ENCODE measurements at places on chromosomes 7 and 10.

DNA sequence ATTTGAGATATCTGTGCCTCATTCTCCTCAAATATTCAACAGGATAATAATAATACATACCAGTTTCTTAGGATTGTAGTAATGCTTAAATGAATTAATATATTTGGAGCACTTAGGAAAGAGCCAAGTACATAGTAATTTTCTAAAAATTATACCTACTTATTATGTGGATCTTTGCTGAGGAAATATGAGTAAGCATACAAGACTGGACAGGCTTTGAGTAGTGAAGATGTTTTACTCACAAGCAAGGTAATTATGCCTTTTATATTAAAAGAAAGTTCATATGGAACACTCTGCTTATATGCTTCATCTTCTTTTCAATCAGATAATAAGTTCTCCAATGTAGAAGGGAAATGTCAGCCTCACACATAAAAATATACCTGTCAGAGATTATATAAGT is 337.5 kb upstream of the KAT6B start:
- DNase-seq, result no peak

DNA sequence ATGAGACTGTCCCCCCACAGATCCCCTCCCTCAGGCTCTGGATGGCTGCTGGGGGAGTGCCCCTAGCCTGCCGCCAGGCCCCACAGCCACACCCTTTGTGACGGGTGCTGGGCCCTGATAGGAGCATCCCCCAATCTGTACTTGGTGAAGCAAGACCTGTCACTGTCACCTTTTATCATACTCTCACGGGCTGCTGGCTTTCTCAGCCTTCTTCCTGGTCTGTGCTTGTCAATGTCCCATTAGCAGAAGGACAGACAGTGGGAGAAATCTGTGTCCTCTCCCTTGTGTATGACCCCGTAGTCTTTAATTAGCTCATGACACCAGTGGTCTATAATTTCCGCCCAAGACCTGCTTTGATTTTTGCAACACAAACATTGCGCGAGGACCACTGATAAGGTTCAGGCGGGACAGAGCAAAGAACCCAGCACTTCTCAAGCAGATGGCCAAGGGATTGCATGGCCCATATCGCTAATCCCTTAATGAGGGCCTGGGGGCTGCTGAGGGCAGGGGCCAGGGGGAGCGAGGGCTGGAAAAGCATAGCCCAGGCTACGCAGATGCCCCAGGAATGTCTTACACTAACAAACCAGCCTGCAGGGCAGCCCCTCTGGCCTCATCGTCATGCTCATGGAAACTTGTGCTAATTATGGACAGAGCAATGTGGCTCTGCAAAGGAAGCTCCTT is 127.8 kb downstream of the PTPN20 start:
- no peak for DNase-seq

DNA sequence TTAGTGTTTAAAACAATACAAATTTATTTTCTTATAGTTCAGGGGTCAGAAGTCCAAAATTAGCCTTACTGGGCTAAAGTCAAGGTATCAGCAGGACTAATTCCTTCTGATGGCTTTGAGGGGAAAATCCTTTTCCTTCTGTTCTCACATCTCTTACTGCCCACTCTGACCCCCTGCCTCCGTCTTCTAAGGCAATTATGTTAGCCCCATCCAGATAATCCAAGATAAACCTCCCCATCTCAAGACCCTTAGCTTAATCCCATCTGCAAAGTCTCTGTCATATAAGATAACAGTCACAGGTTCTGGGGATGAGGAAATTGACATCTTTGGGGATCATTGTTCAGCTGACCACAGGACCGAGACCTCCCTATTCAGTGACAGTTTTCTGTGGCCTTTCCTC is 22.3 kb downstream of the MACROH2A2 start:
- no peak for DNase-seq

DNA sequence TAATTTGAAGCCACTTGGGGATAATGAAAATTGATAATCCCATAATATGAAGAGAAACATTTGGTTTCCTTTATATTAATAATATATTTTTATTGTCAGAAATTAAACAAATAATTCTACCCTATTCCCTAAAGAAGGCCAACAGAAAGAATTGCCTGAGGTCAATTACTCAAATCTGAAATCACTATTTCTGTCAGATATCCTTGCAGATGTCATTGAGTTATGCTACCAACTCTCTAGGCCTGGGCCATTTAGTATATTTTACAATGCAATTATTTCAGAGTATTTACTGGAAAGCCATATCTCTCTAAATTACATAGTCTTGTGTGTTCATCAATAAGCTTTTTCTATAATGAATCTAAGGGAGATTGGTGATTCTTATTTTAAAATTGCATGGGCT is 498.1 kb downstream of the KIF20B start:
- DNase-seq, result no peak

DNA sequence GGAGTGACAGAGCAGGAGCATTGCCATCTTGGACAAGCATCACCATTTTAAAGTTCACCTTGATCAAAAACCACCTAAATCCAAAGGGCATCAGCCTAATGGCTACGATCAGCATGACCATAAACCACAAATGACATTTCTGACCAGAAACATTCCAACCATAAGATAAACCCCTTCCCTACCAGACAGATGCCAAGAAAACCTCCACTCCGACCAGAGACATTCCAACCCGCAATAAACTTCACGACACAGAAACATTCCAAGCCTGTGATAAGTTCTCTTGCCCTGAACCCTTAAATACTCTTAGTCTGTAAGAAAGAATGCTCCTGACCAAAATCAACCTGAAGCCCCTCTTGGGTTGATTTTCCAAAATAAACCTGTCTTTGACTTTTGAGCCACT is 606.9 kb downstream of the POM121L12 start:
- DNase-seq, result no peak

DNA sequence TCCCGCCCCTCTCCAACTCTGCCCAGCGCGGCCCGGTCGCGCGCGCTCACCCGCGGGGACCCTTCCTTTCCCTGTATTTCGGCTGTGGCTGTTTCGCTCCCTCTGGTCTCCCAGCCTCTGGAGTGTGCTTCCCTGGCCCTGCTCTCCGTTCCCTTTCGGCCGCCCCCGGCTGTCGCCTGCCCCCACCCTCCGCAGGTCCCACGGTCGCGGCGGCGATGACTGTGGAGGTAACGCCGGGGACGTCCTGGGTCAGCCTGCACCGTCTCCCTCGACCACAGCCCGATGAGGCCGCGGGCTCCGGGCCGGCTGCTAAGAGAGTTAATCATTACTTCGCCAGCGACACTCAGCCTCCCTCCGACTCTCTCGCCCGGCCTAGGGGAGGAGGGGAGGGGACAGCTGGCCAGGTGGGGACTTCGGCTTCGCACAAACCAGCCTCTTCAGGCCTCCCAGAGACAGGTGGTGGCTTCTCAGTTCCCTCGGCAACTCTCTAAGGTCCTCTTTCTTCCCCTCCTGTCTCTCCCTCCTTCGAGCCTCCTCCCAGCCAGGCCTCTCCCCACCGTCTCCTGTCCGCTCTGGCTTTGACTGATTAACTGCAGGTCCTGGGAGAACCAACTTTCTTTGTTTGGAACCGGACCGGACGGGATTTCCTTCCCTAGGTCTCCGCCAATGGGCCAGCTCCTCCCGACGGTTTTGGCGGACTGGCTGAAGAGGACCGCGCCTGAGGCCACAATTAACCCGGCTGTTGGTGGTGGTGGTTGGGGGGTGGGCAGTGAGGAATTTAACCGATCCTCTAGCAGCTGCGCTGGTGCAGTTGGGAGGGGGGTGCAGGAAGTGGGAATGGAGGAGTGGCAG is 5.6 kb upstream of the PAX2 start:
- no peak for DNase-seq

- peak; percentile 96 for DNase-seq
Observed at GRCh38 chr7:47392241-47392759, 189.6 kb downstream of the TNS3 start.

DNA sequence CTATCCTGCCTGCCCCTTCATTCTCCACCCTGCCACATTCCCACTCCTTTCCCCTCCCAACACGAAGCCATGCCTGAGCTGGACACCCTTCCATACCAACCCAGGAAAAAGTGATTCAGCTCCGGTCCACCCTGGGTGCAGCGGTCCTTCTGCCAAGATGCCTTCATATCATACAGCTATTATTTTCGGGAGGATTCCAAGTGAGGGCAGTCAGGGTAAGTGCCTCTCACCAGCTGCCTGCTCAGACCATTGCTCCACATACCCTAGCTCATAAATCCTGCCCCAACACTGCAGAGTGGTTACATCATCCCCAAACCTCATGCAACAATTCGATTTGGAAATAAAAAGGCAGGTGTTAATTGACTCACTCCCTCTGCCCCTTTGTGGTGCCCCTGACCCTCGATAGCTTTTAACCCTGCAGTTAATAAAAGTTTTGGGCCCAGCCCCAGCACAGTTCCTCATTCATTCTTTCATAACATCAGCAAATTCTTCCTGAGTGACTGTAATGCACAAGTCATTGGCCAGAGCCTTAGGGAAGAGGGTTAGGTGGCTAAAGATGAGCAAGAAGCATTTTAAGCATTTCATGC is 42.6 kb downstream of the ZNF503 start:
- peak; percentile 86 for DNase-seq

GRCh38 chr10:97000487-97001182 is 168.5 kb downstream of the LCOR start:
- DNase-seq, result no peak

DNA sequence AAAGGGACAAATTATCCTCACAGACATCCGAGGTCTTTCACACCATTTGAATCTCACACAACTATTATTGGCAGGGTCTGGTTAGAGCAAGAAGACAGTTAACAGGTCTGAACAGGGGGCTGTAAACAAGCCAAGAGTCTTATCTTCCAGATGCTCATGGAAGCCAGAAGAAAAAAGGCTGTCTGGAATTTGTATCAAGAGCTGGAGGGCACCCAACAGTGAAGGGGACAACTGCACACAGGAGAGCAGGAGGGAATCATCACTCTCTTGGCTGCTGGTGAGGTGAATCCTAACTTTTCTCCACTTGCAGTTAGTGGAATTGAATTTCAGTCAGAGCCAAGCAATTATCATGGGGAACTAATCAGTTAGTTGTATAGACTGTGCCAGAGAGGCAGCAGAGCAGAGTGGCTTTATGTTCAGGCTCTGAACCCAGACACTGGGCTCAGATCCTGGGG is 880.2 kb upstream of the AUTS2 start:
- DNase-seq, result peak; percentile 11

GRCh38 chr10:126397640-126398382 is 9.5 kb upstream of the ADAM12 start:
- DNase-seq, result peak; percentile 98

DNA sequence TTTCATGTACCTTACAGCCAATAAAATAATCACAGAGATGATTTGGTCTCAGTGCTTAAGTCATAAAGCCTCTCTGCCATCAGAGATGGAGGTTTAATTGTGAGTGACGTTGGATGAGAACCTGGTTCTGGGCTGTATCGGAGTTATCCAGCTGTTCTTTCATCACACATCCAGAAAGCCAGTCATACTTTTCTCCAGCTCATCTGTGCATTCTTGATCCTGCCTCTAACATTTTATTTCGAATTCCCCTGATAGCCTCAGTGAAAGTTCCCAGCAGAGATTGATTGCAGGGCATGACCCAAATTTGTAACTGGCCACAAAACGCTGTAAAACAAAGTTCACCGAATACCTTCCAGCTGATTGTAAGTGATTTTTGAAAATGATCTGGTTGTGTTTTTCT is 212.6 kb upstream of the HABP2 start:
- peak; percentile 41 for DNase-seq

DNA sequence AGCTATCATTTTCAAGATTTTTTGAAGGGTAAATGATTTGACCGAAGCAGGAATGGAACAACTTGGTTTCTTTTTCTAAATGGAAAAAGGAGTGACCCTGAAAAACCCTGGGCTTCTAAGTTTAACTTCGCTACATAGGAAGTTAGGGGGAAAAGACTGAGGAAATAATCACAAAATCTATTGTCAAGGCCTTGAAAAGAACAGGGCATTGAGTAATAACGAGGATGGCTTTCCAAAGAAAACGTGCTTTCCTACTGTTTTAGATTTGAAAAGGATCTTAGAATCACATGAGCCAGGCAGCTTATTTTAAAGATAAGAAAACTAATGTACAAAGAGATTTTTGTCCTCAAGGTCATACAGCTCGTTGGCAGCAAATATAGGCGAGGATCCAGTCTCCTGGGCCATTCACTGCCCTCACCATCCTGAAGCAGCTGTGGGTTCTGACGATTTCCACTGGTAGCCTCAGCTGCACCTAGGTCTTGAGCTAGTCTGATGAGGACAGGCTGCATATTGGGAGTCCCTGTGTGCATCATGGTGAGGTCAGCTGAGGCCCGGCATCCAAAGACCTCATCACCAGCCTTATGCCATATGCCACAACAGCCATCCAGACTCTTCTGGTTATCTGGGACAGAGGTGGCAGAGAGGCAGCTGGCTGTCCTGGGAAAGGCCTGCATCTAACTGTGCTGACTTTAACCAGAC is 384.7 kb upstream of the NRP1 start:
- peak; percentile 40 for DNase-seq

DNA sequence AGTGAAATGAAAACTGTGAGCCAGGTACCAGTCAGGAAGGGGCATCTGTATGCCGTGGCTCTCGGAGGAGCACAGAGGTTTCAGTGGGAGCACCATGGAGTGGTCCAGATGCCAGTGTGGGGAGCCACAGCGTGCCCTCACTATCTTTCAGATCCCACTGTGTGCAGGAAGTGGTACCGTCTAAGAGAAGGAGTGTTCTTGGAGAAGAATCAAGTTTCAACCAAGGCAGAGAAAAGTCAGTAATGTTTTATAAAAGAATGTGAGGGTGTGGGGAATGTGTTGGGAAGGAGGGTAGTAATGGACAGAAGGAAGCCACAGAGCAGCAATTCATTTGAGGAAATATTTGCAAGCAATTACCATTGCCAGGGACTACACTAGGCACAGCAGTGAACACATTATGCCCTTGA is 35.6 kb downstream of the PRKAR2B start:
- no peak for DNase-seq

DNA sequence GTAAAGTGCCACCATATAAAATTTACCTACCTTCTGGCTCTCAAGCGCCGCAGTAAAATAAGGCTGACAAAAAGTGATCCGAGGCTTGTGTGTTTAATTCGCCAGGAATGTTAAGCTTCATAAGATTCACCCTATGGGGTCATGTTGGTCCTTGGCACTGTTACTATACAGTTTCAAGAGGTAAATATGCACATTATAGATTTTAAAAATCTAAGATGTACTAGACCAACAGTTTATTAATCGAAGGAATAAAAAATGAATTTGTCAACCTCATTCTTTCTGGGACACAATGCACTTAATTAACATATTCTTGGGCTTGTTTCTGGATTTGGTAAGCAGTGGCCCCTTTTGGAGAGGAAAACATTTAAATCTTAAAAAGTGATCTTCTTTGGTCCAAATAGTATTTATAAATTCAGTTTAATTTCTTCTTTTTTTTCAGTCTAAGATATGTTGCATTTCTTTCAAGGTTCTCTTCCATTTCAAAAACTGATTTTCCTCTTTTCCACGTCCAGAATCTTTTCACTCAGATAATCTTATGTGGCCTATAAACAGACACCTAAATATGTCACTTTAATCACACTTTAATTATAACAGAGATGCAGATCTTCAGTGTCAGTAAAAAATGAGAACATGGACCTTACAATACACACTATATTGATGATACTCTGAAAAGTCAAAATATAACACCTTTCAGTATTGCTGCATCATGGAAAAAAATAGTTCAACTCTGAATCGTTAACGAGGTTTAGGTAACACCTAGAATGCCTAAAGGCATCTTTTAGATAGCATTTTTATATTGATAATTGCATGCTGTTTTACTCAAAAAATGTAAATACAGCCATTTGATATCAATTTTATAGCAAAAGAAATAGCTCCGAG is 3.8 kb upstream of the SKIDA1 start:
- DNase-seq, result no peak

Measured in fibroblast of the aortic adventitia (primary cell).